ENCODE measurements at places on chromosomes 3 and 15. TPM values are rescaled to one million over a fixed set of nuclear protein-coding genes. Genes with fewer than 3 reads are reported as not detected.

ANKRD63 gene
- not detected for total RNA-seq

CD96 gene
- total RNA-seq: 0.13 TPM

ISLR2 gene
- total RNA-seq: 4.4 TPM

OR5K2 gene
- not detected for total RNA-seq

OCA2 gene
- 0.16 TPM for total RNA-seq

PLS1 gene
- total RNA-seq: 0.96 TPM

PRKCD gene
- total RNA-seq: 4.2 TPM

CRABP1 gene
- total RNA-seq: not detected

ACKR4 gene
- not detected for total RNA-seq

NEO1 gene
- 16.2 TPM for total RNA-seq

MYL3 gene
- not detected for total RNA-seq

ATP2B2 gene
- total RNA-seq: not detected

ANKUB1 gene
- total RNA-seq: not detected

GDPGP1 gene
- total RNA-seq: 5.8 TPM

CTXND1 gene
- total RNA-seq: 1.1 TPM

GOLGA6B gene
- not detected for total RNA-seq

PARP15 gene
- total RNA-seq: under 0.01 TPM

ARL13B gene
- 10.1 TPM for total RNA-seq

ATP10A gene
- 0.24 TPM for total RNA-seq

CD200R1 gene
- not detected for total RNA-seq

IQGAP1 gene
- 138 TPM for total RNA-seq

NCK1 gene
- total RNA-seq: 25.6 TPM

PCOLCE2 gene
- total RNA-seq: 2.6 TPM

HHATL gene
- not detected for total RNA-seq

PTH1R gene
- 1.4 TPM for total RNA-seq

CALML4 gene
- total RNA-seq: 0.39 TPM

ITPKA gene
- total RNA-seq: 44.2 TPM

KNG1 gene
- total RNA-seq: not detected

EFHB gene
- total RNA-seq: 1.4 TPM

TM6SF1 gene
- total RNA-seq: 7.5 TPM

STARD9 gene
- total RNA-seq: 8.3 TPM

Data from epithelial cell of alveolus of lung (primary cell).